Bronchial epithelial cell (primary cell): ENCODE measurements at places on chromosomes 16 and 17. TPM values are rescaled to one million over a fixed set of nuclear protein-coding genes. Genes with fewer than 3 reads are reported as not detected.

TMEM220 gene
- total RNA-seq: 0.79 and 0.90 TPM in 2 replicates

FNDC8 gene
- not detected in 2 replicates for total RNA-seq

ZCCHC14 gene
- total RNA-seq: 2.9 and 4.2 TPM in 2 replicates

CTU2 gene
- total RNA-seq: 11.3 and 31.1 TPM in 2 replicates

MYLK3 gene
- total RNA-seq: under 0.01 TPM in 1 of 2 replicates, not detected in the other

CRYM gene
- 0.79 and 1.2 TPM in 2 replicates for total RNA-seq

DNAH2 gene
- total RNA-seq: under 0.01 and 0.26 TPM in 2 replicates

RHOT2 gene
- total RNA-seq: 44.5 and 52.4 TPM in 2 replicates

CTNS gene
- total RNA-seq: 15.0 and 31.3 TPM in 2 replicates

KCNJ16 gene
- total RNA-seq: not detected in 2 replicates

TPSG1 gene
- total RNA-seq: not detected in 2 replicates

DNAJC7 gene
- 47.7 and 77.2 TPM in 2 replicates for total RNA-seq

PRCD gene
- 0.13 TPM in 1 of 2 replicates, not detected in the other for total RNA-seq

EPN3 gene
- 2.9 and 10.9 TPM in 2 replicates for total RNA-seq

C1QL1 gene
- total RNA-seq: not detected in 2 replicates

KIF22 gene
- total RNA-seq: 11.3 and 12.0 TPM in 2 replicates

USP7 gene
- total RNA-seq: 41.3 and 48.1 TPM in 2 replicates

IFT20 gene
- 37.8 and 43.7 TPM in 2 replicates for total RNA-seq

HSD11B2 gene
- total RNA-seq: 2.1 and 2.3 TPM in 2 replicates

GCGR gene
- not detected in 2 replicates for total RNA-seq

NPIPA8 gene
- total RNA-seq: not detected in 2 replicates

SLC12A3 gene
- total RNA-seq: not detected in 2 replicates

METRN gene
- 63.7 and 143 TPM in 2 replicates for total RNA-seq

DPEP2 gene
- total RNA-seq: not detected in 2 replicates

PRSS27 gene
- total RNA-seq: 1.3 and 4.5 TPM in 2 replicates

OR3A3 gene
- total RNA-seq: not detected in 2 replicates

C17orf78 gene
- total RNA-seq: not detected in 2 replicates

NEUROD2 gene
- not detected in 2 replicates for total RNA-seq

NPB gene
- total RNA-seq: 0.26 and 0.51 TPM in 2 replicates

CTF1 gene
- total RNA-seq: 0.26 and 0.38 TPM in 2 replicates

GAS2L2 gene
- total RNA-seq: under 0.01 TPM in 1 of 2 replicates, not detected in the other

ADAP2 gene
- total RNA-seq: 3.4 and 19.6 TPM in 2 replicates

FBXL19 gene
- total RNA-seq: 7.9 and 10.0 TPM in 2 replicates

DERL2 gene
- 19.8 and 35.0 TPM in 2 replicates for total RNA-seq

SHCBP1 gene
- total RNA-seq: 0.90 and 1.3 TPM in 2 replicates

TLCD2 gene
- 4.5 and 19.1 TPM in 2 replicates for total RNA-seq

FBXW10B gene
- total RNA-seq: 1.3 and 3.6 TPM in 2 replicates

NPIPB6 gene
- total RNA-seq: 0.79 and 1.9 TPM in 2 replicates

DNAI2 gene
- not detected in 2 replicates for total RNA-seq

FBXO39 gene
- 0.13 TPM in 1 of 2 replicates, not detected in the other for total RNA-seq

TBC1D3 gene
- total RNA-seq: not detected in 2 replicates

KRT15 gene
- 67.9 and 71.8 TPM in 2 replicates for total RNA-seq

HSPB9 gene
- total RNA-seq: not detected in 2 replicates

ICAM2 gene
- total RNA-seq: 0.26 and 0.90 TPM in 2 replicates

CD300LB gene
- total RNA-seq: not detected in 2 replicates
